NCI-H1105 (cell line): ENCODE measurements at places on chromosomes 13 and 19.
A peak's percentile ranks its signal among the peaks of the same experiment; 100 is the strongest.

DNA sequence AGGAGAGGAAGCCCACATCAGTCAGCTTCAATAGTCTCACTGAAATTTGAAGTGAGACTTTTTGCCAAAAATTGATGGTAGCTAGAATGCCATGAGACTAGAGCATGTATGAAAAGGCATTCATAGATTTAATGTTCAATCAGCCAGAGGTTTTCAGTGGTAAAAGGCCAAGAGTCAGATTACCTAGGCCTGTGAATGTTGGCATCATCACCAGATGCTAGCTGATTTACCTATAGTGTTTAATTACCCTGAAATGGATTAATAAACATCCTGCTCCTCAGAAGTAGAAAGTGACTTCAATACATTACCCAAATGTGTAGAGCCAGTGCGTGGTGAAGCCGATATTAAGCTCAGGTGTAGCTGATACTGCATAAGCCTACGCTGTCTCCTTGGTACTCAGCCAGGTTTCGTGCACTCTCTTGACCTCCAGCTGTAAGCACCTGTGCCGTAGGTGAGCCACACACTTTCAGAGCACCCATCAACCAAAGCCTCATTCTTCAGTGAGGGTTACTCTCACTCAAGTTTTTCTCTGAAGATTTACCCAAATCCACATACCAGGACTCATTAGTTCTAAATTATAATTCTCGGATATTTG lies 1140.3 kb upstream of the SLC10A2 start:
- DNase-seq = peak; percentile 95

- DNase-seq = no peak
These were observed 28.1 kb downstream of the MYO16 start for GRCh38 chr13:108657519-108657918.

- DNase-seq = no peak
These were observed 605.3 kb upstream of the SLC10A2 start for GRCh38 chr13:103671547-103671946.

DNA sequence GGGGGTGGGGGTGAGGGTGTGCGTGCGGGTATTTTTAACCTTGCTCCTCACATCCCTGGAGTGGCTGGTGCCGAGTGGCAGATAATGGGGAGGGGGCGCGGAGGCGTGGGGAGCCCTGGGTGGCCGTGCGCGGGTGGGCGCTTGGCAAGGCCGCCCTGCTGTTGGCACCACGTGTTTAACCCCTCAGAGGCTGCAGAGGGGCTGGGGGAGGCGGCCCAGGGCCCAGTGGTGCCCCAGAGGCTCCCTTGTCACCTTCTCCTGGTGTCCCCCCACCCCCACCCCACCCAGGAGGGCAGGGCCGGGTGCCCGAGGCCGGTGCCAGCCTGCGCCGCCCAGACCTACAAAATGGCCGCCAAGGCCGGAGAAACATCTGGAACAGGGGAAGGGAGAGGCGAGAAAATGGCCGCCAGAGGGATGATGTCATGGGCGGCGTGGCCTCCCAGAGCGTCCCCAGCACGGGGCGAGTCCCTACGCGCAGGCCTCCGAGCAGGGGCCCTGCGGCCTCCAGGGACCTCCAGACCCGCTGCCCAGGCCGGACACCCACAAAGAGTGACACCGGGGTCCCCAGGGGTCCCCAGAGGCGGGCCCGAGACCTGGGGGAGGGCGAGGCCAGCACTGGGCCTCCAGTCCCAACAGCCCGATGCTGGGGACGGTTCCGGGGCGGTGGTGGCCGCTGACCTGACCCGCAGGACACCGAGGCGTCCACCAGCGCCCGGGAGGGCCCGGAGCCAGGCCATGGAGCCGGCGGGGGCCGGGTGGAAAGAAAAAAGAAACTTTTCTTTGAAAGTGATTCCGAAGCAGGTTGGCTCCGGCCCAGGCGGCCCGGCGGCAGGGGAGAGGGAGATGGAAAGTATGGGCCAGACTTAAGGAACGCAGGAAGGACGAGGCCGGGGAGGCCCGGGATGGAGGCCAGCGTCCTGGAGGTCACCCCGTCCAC lies 38.2 kb downstream of the NFIC start:
- no peak for DNase-seq

DNA sequence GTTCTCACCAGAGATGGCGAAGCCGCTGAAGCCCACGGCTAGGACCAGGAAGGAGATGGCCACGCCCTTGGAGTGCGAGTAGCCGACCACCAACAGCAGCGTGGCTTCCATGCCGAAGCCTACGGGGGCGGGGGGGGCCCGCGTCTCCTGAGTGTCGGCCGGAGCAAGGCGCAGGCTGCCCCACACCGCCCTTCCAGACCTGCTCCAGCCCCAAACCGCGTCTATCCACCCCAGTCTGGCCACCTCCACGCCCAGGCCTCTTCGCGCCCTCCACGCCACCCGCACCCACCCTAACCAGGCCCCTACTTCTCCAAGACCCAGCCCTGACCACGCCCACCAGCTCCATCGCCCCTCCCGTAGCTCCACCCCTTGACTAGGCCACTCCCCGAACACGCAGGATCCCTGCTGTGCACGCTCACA lies 6.2 kb downstream of the GFY start:
- DNase-seq = no peak
